ENCODE measurements at places on chromosomes 13 and 19. TPM values are rescaled to one million over a fixed set of nuclear protein-coding genes. Genes with fewer than 3 reads are reported as not detected.
A peak's percentile ranks its signal among the peaks of the same experiment; 100 is the strongest.

- DNase-seq: no peak
Observed at GRCh38 chr13:60407095-60407494, 10.1 kb downstream of the TDRD3 start.

DNA sequence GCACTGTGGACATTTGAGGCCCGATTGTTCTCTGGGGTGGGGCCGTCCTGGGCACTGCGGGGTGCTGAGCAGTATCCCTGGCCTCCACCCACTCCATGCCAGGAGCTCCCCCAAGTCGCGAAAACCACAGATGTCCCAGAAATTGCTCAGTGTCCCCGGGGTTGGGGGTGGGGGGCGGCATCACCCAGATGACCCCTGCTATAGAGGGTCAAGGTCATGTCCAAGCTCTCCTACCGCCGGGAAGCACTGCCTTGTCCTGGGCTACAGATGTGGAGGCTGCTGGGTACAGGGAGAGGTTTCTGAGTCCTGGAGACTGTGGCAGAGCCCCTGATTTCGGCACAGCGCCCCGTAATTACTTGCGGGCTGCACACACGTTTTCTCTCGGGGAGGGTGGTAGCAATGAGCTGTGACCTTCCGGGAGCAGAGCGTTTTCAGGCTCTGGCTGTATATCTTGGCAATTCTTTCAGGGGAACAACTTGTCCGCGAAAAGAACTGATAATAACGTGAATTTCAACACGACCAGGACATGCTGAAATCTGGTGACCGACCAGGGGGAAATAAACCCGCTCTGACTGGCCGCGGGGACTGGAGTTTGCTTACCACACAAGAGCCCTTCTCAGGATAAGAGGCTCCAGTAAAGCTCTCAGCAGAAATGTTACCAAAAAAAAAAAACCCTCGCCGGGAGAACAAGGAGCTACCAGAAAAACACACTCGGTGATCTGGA, 68.1 kb downstream of the GNG7 start:
- no peak for DNase-seq

- no peak for DNase-seq
Observed at GRCh38 chr13:81676008-81676407, 1335.1 kb upstream of the SPRY2 start.

- DNase-seq: no peak
Observed at GRCh38 chr13:40490086-40490758, 176.2 kb downstream of the FOXO1 start.

GRCh38 chr19:40625406-40626120, 24.4 kb downstream of the LTBP4 start:
- DNase-seq: no peak

GRCh38 chr13:106691341-106691740, 123.4 kb upstream of the ARGLU1 start:
- DNase-seq: no peak

DNA sequence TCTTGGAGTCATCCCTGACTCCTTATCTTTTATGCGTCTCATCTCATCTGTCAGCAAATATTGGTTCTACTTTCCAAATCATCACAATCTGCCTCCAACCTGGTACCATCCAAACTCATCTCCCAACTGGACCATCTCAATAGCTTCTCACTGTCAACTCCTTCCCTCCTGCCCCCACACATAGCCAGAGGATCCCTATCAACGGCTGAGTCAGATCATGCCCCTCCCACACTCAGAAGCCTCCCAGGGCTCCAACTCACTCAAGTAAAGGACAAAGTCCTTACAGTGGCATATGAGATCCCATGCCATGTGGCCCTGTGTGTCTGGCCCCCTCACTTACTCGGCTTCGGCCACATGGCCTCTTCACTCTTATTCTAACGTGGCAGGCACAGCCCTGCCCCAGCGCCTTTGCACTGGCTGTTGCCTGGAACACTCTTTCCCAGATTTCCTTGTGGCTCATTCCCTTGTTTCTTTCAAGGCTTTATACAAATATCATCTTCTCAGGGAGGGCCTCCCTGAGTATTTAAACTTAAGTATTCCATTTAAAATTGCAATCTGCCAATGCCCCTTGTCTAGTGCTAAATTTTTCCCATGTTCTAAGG, 4.3 kb downstream of the SPRED3 start:
- DNase-seq: no peak

GRCh38 chr13:24630851-24631620, 49.2 kb upstream of the ATP12A start:
- DNase-seq: no peak

DNA sequence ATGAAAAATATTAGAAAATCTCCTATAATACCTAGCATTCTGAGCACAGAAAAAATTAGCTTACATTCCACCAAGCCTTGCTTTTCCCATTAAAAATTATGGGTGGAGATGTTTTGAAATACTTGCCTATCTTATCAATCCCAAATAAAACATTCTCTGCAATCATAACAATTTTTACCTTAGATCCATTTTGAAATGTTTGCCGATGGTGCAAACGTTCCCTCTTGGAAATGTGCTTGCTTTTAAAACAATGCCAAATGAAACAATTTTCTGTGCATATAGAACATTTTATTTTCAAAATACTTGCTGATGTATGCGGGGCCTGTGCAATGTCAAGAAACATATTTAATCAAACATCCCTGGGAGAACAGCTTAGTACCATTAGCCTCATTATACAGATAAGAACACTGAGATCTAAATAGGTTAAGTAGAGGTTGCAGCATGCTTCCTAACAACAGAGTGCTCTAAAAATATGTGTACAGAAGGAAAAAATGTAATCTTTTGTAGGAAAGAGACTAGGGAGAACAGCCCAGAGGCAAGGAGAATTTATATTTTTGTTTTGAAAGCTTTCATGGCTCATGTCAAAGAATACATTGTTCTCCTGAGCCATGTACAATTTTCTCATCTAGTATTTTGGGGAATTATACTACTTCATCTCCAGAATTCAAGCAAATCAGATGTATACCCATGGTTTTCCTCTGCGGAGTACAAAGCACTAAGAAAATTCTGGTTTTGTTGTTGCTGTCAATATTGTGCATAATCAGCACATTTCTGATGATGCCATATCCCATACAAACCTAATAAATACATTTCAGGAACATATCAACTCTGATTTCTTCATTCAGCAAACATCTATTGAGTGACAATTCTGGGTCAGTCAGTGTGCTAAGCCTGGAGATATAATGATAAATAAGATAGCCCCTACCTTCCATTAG, 25.9 kb upstream of the FNDC3A start:
- DNase-seq: no peak

- no peak for DNase-seq
Observed at GRCh38 chr13:110336681-110337080, 29.6 kb downstream of the COL4A2 start.

- DNase-seq: no peak
Observed at GRCh38 chr13:99124794-99125316, 75.8 kb upstream of the UBAC2 start.

DNA sequence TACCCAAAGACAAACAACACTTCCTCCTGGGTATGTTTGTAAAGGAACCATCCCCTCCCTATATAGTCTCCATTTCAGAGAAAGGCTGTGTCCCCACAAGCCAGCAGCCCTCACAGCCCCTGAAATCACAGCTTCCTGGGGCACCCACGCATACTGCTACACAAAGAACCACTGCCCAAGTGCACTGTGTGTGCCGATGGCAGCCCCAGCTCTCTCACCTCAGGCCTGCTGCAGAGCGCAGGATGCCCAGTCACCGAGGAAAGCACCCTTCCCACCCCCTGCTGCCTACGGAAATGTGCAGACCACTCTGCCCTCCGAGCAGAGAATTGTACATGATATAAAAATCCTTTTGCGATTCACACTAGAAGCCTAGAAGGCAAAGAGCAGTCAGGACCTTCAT, 39.4 kb downstream of the SOHLH2 start:
- DNase-seq: no peak

- DNase-seq: peak; percentile 96
Observed at GRCh38 chr19:3387645-3388589, 21.5 kb downstream of the NFIC start.

DNA sequence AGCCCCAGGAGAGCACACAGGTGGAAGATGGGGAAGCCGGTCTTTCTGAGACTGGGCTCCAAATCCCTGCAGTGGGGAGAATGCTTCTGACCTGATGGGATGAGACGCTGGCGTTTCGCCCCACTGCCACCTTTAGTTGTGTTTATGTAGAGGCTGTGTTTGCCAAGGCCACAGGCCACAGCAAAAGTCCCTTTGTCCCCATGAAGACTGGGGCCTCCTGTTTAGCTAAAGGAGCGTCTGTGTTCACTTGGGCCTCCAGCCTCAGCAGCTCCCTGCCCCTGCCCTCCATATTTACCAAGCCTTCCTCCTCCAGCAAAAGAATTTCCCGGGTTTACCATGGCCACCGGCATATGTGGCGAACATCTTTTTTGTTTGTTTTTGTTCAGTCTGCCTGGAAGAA, 10.4 kb upstream of the KLK14 start:
- peak; percentile 48 for DNase-seq

The RFXAP gene
- total RNA-seq: 7.5 TPM
